ENCODE measurements at places on chromosomes 11 and 22.

DNA sequence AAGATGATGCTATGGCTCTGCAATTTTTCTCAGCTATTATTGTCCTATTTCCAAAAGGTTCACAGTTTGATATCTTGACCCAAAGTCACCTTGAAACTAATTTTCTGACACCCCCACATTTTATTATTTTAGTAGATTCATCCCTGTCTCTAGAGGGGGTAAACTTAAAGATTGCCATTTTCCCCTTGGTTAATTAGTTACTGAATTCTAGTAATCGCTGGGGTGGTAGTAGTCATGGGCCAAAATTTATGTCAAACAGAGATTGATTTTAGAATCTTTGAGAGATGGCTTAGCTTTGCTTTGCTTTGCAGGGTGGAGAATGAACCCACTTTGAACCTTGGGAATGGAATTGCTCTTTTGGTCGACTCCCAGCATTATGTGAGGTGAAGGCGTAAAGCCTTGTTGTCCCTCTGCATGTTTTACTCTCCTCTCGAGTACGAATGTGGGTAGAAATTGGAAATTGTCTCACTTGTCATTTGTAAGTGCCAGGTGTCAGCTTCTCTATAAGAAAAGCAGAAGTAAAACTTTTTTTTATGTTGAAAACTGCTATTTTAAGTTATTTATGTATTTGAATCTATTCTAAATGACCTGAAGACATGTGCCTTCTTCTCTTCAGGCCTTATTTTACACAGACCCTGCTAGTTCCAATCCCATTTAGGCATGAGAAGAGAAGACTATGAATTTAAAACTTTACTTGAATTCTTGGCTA is 42.4 kb upstream of the RCE1 start:
- no peak for DNase-seq

DNA sequence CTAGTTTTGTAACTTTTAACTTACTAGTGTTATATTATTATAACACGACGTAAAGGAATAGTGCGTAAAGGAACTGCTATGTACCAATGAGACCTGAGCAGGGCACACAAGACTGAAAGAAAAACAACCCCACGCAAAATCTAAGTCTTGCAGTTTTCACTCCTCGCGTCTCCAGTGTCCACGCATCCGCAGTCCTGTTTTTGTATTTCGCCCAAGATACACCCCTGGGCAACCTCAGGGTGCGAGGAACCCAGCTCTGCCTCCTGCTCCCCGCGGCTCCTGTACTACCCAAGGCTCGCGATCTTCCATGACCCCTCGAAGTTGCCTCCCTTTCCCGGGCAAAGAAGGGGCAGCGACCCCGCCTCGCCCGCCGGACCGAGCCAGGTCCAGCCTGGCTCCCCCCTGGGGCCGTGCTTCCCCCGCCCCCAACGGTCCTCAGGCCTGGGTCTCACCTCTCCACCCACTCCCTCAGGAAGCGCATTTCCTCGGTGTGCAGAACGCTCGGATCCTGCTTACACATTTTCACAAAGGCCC is 393 bp downstream of the ST13 start:
- no peak for DNase-seq

DNA sequence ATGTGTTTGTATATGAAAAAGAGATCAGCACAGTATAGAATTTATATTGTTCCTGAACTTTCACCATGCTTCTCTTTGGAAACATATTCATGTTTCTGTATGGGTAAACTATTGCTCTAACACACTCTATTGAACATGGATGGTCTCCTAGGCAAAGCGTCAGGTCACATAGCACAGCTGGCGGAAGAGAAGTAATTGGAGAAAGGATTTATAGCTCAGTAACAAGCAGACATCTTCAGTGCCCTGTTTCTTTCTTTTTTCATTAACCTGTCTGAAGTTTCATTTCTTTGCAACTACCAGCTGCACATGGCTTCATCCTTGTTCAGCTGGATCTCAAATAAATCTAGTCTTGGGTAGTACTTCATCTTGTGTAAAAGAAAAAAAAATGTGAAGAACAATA is 84.4 kb upstream of the TRPC6 start:
- no peak for DNase-seq

GRCh38 chr22:39080052-39080762 is 3.1 kb downstream of the APOBEC3G start:
- no peak for DNase-seq

- no peak for DNase-seq
Measured at GRCh38 chr11:120923866-120924508, 99.9 kb upstream of the TBCEL start.

DNA sequence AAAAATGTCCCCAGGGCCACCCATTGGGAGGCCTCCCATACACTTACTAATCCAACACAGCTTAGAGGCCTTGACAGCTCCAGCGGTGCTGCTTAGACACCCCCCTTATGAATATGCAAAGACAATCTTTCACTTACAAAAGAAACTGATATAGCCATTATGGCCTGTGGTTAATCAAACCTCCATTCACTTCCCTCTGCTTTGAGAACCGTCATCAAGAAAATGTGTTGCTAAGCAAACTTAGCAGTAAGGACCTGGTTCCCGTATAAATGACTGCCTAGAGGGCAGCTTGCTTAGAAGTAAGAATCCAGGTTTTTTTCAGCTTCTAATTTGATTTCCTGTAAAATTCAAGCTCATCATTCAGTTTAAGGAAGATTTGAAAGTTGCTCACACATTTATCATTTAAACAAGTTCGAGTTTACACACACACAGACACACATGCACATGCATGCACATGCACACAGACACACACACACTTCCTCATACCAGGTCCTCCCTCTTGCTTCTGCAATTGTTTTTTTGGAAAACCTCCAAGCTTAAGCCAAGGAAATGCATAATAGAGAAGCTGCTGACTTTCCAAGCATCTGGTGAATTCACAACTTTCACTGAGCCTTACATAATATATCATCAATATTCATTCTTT is 137.7 kb upstream of the BLID start:
- DNase-seq = no peak

DNA sequence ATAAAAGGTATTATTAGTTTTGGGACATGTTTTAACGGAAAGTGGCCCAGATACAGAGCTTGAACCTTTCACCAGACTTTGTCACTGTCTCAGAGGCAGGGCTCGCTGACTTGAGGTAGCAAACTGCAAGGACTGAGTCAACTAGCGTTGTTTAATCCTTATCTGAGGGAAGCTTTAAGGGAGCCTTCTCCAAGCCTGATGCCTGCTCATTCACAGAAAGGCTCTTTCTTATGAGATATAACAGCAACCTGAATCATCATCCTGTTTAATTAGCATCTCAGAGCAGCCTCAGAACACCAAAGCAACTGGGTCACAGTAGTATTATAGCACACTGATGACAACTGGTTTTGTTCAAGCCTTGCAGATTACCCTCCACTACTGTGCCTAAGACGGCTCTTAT is 54.2 kb upstream of the CYP2D6 start:
- DNase-seq = peak; percentile 27

DNA sequence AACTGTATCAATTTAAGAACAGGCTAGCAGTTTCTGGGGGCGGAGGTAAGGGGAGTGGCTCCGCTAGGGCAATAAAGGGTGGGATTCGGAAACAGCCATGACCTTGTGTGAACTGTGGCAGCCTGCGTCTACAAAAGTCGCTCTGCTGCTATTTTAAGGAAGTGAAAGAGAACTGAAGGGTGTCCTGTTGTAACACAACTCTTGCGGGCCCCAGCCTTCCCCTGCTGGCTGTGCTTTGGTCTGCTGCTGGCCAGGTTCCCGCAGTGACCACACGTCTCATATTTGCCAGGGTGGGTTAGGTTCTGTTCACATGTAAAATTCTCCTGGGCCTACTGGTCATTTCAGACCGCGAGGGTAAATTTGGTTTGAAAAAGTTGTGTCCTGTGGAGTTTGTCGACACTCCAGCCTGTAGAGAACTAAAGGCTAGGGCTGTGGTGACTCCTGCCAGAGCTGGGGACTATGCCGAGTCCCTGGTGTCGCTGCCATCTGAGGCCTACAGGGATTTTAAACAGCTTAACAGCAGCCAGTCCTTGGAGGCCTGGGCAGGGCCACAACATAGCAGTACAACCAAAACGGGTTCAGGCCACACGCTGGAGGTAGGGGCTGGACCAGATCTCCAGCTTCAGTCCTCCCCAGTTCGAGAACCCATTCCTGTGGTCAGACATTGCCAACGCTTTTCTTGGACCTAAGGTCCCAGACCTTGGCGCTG is 1.1 kb upstream of the PPFIBP2 start:
- DNase-seq = no peak

- no peak for DNase-seq
Measured at GRCh38 chr11:70853068-70853769, 399.2 kb downstream of the SHANK2 start.

GRCh38 chr11:31509051-31509428 is 382 bp downstream of the IMMP1L start:
- DNase-seq = no peak

GRCh38 chr11:106937111-106937510 is 81.2 kb downstream of the GUCY1A2 start:
- no peak for DNase-seq

DNA sequence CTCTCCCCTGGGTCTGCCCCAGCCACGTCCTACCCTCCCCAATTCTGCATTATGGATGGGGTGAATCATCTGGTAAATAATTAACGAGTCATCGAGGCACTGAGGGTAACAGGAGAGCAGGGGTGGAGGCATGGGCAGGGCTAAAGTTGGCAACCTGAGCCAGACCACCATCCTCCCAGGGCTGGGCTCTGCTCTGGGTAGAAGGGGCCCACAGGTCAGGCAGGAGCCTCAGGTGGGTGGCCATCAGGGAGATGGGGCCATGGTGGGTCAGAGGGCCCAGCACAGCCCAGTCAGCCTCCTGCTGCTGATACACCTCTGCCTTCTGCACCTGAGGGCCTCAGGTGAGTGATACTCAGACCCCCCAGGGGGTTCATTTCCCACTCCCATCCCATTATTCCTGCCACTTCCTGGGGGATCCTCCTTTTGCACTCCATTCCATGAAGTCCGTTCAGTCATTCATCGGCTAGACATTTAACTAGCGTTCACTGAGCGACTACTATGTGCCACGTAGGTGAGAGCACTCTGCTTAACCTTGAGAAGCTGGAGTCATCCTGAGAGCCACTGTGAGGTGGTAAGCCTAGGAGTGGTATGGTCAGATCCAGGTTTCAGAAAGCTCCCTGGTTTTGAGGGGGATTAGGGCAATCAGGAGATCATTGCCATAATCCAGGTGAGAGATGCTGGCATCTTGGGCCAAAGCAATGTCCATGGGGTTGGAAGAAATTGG is at the start of gene VSIG10L2:
Gene VSIG10L2 (plus strand): TSS at position 248 of the 724 bp plus-strand sequence. CDS start 12 bp downstream, at position 260.
- DNase-seq = no peak

DNA sequence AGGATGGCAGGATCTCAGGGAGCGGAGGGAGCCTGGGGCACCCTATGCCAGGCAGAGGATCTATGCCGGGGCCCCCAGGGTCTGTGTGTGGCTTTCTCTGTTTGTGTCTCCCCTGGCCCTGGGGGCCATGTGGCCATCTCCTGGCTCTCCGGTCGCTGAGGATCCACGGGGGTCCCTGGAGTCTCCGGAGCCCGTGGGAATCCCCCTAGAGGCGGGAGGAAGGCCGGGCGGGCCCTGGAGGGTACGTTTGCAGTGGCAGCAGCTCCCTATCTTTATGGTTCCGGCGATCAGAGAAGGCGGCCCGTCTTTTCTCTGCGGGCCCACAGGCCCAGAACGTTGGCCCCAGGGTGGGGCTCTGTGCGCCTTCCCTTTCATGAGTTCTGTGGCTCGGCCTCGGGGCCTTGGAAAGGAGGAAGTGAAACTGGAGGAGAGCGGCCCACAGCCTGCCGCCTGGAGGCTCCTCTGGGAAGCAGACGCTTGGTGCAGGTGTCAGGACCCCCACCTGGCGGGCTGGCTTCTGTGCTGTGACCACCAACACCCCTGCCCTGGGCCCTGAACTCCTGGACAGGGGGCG is 82.1 kb downstream of the KCNQ1 start:
- no peak for DNase-seq

DNA sequence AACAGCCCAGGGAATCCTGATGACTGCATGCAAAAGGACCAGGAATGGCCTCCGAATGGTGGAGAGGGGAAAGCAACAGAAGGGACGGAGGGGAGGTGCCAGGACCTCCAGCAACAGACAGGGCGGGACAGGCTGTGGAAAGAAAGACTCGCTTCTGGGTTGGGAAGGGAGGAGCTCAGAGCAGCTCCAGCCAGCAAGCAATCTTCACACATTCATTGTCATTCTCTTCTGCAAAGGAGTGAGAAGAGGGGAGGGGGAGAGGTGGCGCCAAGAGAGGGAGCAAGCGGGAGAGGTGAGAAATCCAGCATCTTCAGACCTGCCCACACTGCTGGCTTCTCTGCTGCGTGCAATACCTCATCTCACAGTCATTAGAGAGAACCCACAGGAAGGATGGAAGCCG is 509.0 kb downstream of the BUD13 start:
- DNase-seq = no peak

DNA sequence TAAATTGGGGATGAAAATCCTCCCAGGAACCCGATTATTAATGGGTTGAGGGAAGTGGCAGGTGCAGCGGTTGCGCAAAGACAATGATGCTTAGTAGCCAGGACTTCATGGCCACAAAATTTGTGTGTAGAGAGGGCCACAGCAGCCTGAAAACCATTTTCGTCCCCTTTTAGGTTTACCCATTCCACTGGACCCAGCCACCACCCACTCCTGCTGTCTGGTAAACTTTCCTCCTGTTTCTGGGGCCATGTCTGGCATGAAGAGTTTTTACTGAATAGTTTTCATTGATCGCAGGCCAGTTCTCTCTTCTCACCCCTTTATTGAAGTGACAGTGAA is 69.5 kb upstream of the SYT13 start:
- no peak for DNase-seq

GRCh38 chr11:68008381-68009337 is 1.5 kb upstream of the ALDH3B1 start:
- DNase-seq = peak; percentile 92

DNA sequence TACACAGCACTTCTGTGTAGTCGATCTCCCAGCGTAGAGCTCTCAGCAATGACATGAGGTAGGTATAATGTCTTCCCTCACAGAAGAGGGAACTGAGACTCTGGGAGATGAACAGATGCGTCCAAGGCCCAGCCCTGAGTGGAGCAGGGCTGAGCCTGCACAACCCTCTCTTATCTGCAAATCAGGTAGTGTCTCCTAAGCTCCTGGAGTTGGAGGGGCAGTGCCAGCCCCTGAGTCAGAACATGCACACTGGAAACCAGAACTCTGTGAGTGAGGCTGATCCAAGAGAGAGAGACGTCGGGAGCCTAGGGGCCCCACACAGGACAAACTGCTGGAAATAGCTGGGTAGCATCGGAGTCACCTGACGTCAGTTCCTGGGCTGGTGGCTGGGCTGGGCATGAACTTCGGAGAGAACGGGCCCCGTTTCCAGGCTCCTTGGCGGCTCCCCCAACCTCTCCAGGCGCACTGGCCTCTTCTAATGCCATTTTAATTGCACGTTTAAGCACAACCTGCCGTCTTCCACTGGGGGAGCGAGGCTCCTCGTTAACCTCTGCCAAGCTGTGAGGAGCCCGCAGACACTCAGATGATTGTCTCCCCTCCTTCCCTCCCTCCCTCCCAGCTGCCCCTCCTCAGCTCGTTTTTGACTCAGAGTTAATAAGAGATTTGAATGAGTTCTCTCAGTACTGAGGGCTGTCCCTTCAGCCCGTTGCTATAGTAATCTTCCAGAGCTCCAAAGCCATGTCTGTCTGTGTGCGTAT is 191.2 kb upstream of the TBCEL start:
- no peak for DNase-seq

GRCh38 chr11:61153593-61154095 is 7.6 kb downstream of the VPS37C start:
- no peak for DNase-seq

Measured in hematopoietic multipotent progenitor cell treated with erythropoietin and hydrocortisone succinate and interleukin-3 and kit ligand, for 17 days (in vitro differentiated cells).